HAP-1 (cell line): ENCODE measurements at places on chromosomes 13 and 19.

DNA sequence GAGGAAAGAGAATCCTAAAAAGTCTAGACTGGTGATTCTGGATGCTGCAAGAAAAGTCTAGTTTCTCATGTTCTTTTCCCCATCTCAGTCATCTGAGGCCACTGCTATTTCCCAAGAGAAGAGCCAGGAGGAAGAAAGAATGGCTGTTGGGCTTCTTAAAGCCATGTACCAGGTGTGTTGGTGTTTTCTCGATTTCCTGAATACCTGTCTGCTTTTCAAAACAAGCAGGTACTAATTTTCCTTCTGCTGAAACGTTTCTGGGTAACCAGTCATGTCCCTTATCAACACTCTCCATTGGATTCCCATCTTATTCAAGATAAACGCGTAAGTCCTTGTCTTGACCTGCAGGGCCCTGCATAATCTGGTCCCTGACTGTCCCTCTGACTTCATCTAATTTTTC, 1.1 kb downstream of the ZNF570 start:
- no peak for DNase-seq

GRCh38 chr13:111926501-111927180, 140.3 kb upstream of the SOX1 start:
- DNase-seq: no peak

- no peak for DNase-seq
These were observed 298.2 kb downstream of the DCLK1 start for GRCh38 chr13:35833031-35833430.

DNA sequence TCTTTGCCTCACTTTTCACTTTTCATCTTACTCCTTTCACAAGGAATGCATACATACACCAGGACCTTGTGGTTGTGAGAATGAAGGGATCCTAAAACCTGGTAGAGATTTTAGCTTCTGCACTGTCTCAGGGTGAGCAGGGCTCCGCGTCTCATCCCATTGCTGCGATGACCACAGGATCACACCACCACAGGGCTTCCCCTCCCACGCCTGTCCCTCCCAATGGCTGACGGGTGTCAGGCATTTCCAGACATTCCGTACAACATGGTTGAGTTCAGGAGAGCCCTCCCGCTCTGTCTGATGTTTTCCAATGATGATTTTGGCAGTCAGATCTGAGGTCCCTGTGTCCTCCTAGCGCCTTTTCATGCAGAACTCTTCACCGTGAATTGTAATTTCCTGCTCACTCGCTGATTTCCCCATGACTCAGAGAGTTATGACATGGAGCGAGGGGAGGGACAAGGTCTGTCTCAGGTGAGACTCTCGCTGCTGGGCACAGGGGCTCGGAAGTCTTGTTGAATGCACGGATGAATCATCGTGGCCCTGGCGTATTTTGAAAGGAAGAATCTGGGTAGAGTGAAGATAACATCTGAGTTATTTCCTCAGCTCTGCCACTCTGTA, 102.8 kb downstream of the TEX29 start:
- no peak for DNase-seq

DNA sequence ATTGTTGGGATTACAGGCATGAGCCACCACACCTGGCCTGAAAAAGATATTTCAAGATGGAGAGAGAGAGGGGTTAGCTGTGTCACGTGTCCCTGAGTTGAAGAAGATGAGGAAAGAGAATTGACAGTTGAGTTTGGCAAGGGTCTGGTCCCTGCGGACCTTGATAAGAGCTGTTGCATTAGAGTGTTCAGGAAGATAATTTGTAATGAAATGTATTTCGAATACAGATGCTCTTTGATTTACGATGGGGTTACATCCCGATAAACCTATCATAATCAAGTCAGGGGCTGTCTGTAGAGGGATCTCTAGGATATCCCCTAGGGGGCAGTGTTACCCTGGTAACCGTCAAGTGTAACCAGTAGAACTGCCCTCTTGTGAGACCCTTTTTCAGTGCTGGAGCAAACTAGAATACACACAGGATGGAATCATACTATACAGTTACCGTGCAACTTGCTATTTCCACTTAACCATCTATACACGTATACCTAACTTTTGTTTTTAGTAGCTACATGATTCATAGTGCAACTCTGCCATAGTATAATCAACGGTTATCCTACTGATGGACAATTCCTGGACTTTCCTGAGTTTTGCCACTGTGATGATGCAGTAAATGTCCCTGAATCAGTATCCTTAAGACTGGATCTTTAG, 1.5 kb upstream of the ELOF1 start:
- peak; percentile 86 for DNase-seq

DNA sequence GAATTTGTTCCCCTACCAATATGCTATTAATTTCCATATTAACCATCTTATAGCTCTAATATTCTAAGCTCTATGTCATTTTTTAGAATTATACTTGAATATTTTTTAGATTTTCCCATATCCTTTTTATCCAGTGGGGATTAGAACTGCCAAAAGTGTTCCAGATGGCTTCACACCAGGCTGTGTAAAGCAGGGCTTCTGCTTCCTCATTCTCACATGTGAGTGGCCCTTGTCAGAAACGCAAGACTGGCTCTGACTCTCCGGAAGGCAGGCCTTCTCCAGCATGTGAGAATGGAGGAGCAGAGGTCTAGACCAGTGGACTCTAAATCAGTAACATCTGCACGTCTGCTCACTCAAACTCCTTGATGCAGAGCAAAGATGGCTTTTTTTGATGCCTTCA, 650.1 kb downstream of the FGF9 start:
- DNase-seq: no peak

- no peak for DNase-seq
These were observed 961 bp upstream of the URI1 start for GRCh38 chr19:29940971-29941585.

- DNase-seq: no peak
These were observed 291.8 kb downstream of the TSHZ3 start for GRCh38 chr19:31057476-31057875.

DNA sequence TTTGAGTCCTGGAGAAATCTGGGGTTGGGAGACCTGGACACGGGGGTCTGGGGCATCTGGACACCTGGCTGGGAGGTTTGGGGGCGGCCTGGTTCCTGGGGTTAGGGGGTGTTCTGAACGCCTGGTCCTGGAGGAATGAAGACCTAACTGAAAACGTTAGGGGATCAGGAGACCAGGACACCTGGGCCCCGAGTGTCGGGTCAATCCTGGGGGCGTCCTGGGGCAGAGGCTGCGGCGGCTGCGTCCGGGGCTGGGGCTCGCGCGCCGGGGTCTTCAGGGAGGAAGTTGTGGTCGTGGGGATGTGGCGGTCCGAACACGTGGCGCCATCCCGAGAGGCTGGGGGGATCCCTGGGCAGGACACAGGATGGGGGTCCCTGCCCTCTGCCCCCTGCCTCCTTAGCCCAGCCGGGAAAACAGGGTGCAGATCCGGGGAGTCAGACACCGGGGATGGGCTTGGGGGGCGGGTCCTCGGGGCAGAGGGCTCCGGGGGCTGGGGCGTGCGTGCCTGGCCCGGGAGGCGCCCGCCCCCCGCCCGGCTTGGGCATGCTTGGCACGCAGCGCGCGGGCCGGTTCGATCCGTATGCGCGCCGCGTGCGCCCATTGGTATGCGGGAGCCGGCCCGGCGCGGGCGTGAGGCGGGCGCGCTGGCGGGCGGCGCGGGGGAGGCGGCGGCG, 632 bp downstream of the NPAS1 start:
- no peak for DNase-seq

- DNase-seq: no peak
These were observed 38.7 kb upstream of the KLF2 start for GRCh38 chr19:16285769-16286498.

DNA sequence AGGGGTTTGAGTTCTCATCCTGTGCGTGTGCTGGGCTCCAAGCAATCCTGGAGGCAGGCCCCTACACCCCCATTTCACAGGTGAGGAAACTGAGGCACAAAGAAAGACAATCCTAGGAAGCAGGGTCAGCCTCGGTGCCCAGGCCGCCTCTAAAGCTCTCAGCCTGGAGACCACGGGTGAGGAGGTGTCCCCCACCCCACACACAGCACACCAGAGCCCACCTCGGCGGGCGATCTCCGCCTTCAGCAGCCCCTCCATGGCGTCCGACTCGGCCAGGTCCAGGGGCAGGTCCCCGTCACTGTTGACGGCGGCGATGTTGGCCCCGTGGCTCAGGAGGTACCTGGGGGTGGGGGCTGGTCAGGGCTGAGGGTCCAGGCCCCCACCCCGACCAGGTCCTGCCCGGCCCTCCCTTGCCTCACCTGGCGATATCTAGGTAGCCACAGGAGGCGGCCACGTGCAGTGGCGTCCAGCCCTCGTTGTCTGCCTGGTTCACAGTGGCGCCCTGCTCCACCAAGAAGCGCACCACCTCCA, 5.1 kb downstream of the PPP1R12C start:
- DNase-seq: no peak

- DNase-seq: no peak
These were observed at the start of gene SOX1 for GRCh38 chr13:112067116-112067741. TSS of gene SOX1 (plus strand) at chr13:112067149. CDS start at chr13:112067659, 510 bp downstream.

DNA sequence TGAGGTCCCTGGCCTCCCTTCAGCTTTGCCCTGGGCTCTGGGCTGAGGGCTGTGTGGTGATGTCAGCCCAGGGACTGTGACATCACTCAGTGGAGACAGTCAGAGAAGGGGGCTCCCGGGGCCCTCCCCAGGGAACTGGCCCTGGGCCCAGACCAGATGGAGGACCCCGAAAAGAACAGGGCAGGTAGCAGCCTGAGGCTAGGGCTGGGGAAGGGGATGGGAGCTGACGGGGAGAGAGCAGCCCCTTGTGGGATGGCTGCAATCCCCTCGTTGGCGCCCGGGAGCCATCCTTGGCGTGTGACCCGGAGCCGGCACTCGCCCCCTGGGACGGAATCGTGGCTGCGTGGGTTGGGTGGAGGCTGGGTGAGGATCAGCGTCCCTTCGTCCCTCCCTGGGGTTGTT, 13.6 kb downstream of the CSNK1G2 start:
- DNase-seq: no peak

GRCh38 chr13:76223999-76224398, 587.9 kb downstream of the LMO7 start:
- DNase-seq: no peak

GRCh38 chr19:16660763-16661479, at the start of gene TMEM38A:
TSS of gene TMEM38A (plus strand) at chr19:16661139. CDS start at chr19:16661218, 79 bp downstream.
- peak; percentile 36 for DNase-seq

DNA sequence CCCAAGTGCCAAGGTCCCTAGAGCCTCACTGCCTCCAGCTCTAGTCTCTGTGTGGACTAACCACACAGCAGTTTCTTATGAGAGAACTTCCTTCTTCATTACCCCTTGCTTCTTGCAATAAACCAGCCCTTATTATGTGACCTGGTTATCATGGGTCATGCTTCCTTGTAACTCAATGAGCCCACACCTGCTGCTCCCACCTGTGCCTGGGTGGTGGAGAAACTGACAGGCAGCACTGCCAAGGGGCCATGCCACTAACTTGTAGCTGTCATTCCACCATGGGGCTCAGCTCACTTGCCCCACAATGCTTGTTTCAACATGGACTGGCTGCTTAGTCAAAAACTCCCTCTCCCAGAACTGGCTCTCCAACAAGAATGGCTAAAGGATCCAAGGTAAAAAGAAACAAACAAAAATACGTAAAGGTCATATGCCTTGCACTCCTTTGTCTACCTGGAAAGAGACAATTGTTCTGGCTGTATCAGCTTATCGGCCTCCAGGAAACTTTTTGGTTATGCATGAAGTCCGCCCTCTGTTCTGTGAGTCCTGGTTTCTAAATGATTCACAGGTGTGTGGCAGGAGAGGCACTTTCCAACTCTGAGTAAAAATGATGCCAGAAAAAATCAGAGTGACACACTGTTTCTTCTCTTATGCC, 446.4 kb downstream of the COG6 start:
- no peak for DNase-seq

GRCh38 chr13:110236831-110237261, 70.1 kb downstream of the COL4A1 start:
- no peak for DNase-seq

- DNase-seq: no peak
These were observed 5.1 kb upstream of the EPS8L1 start for GRCh38 chr19:55070466-55071128.

- peak; percentile 49 for DNase-seq
These were observed 883 bp downstream of the NPHS1 start for GRCh38 chr19:35851213-35852028.

- no peak for DNase-seq
These were observed 200.1 kb downstream of the MZT1 start for GRCh38 chr13:72527333-72527732.

GRCh38 chr13:42280537-42280936, 8.6 kb downstream of the AKAP11 start:
- DNase-seq: peak; percentile 80

- DNase-seq: no peak
These were observed 153.2 kb downstream of the USP12 start for GRCh38 chr13:27018344-27018861.

DNA sequence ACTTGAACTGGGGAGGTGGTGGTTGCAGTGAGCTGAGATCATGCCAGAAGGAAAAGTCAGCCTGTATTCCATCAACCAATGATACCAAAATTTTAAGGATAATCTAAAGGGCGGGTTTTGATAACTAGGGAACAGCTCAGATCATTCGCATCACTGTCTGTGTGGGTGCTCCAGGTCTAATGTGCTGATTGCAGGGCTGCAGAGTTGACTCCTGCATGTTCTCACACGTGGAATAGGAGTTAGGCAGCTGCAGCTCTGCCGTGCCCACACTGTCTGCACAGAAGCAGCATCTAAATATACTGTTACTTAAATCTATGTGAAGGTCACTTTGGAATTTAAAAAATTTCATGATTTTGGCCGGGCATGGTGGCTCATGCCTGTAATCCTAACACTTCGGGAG, 4.3 kb upstream of the PARP4 start:
- no peak for DNase-seq

GRCh38 chr19:51142119-51142518, at the start of gene SIGLEC7:
TSS of gene SIGLEC7 (plus strand) at chr19:51142301. CDS start at chr19:51142370, 69 bp downstream.
- DNase-seq: no peak

DNA sequence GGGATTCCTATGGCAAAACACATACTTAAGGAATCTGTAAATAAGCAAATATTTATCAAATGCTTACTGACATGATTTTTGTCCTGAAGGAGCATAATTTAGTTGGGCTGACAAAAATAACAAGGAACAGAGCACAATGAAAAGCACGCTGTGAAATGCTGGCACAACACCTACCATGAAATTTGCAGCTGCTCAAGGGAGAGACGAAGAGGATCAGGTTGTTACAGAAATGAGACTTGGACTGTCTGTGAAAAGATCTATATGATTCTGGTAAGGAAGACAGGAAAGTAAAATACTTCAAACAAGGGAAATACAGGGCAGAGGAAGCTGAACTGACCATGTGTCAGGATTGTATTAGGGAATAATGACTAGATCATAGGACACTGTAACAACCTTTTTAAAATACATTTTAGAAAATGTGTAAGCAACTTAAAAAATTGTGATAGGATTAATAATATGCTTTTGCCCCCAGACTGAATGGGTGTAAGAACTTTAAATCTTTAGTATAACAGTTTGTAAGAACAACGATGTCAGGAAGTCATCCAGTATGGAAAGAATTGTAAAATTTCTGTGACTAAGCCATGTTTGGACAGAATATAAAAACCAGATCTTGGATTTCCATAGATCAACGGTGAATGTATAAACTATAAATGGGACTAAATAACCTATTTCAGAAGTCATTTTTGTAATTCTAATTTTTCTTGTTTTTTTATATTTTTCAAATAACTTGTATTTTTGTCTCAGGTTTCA, 1556.0 kb downstream of the EFNB2 start:
- DNase-seq: no peak
